ENCODE measurements at places on chromosomes 16 and 17.

- DNase-seq = peak; percentile 36
These were observed 56.8 kb downstream of the HIC1 start for GRCh38 chr17:2111691-2112090.

DNA sequence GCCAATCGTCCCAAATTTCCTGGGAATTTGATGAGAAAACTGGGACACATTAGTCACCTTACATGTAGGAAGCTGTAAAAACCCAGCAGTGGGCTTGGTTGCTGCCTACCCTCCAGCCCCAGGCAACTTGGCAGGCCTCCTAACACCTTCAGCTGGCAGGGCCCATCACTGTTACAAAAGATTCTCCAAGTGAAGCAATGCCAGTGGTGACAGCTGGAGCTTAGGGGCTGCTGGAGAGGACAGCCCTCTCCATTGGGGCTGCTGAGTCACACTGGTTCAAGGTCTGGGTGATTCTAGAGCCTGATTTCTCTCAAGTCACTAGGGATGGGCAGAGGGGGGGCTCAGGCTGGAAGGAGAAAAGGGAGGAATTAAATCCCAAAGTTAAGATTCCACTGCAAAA lies 180.6 kb downstream of the COPRS start:
- no peak for DNase-seq

DNA sequence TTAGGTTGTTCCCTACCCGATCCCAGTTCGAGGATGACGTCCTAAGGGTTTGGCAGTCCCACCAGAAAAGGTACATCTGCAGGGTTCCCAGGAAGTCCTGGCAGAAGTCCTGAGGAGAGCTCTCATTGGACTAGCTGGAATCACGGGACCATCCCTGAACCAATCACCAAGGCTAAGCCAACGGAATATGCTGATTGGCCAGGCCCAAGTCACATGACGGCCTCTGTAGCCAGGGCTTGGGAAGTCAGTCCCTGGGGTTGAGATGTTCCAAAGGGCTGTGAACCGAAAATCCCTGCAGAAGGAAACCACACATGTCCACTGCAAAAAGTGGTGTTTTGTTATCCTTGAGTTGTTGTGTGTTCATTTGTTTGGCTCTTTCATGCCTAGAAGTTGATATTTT lies 68.2 kb upstream of the ZNF423 start:
- no peak for DNase-seq

DNA sequence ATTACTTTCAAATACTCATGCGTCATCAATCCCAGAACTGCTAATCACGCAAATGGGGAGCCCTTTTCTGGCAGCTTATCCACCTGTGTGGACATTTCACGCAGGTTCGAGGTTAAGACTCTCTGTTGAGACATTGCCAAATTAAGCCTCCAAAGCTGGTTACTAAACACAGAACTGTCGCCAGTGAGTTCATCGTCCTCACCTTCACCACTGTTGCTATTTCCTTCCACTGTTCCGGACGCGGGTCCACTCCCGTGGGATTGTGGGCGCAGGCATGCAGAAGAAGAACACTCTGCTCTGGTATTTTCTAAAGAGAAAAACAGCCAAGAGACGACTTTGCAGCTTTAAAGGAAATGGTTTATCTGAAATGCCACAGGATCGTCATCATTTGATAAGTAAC lies 16.1 kb downstream of the GOT2 start:
- no peak for DNase-seq

- no peak for DNase-seq
These were observed 11.6 kb downstream of the DPEP1 start for GRCh38 chr16:89624777-89625761.

DNA sequence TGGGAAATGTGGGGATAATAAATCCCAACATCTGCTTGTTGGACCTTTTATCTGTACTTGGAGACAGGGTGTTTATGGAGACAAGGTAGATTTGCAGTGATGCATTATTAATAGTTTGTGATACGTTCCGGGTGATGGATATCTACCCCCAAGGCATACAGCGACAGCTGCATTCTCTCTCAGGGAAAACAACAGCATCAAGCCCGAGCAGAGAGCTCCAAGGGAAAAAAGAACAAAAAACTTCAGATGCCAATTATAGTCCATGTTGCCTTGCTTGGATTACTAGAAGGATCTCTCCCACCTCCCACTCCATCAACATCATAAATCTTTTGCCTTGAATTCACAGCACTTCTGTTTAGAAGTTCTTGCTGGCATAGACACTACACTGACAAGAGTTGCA lies 187.5 kb upstream of the CDH11 start:
- DNase-seq = no peak

GRCh38 chr17:83071966-83072562 lies 7.3 kb upstream of the METRNL start:
- no peak for DNase-seq

- DNase-seq = no peak
These were observed 53.4 kb downstream of the MEOX1 start for GRCh38 chr17:43608313-43608712.
